Central memory CD4-positive, alpha-beta T cell (primary cell): ENCODE measurements at places on chromosomes 3 and 15.

- no peak for DNase-seq
Observed at GRCh38 chr3:59563966-59564365, 514.1 kb upstream of the CFAP20DC start.

DNA sequence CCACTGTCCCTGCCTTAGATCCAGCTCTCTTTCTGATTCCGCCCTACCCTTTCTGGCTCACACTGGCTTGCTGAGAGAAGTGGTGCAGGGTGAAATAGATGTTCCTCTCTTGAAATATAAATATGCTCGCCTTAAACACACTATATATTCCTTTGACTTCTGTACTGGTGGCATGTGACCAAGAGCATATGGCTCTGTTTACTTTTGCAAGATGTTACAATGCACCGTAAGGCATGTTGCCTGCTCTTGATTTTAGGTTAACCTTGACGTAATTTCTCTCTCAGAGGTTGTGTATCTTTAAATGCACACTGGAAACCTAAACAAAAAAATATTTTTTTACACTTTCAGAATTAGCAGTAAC, 749 bp downstream of the RSRC1 start:
- DNase-seq = no peak

DNA sequence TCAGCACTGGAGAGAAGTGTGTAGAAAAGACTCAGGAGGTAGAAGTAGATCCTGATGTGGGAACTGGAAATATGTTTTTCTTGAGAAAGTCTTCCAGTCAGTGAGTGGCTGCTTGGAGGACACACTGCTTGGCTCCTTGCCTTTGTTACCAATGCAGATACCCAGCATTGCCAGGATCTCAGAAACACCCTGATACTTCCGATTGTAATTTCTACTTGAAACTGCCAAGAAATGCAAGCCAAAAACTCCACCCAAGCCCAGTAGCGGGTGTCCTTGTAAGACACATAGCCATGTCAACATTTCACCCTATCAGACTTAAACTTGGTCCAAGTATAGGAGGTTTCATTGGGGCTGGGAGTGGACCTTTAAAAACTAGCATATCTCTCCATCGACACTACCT, 141.8 kb downstream of the ALDH1A2 start:
- DNase-seq = no peak

DNA sequence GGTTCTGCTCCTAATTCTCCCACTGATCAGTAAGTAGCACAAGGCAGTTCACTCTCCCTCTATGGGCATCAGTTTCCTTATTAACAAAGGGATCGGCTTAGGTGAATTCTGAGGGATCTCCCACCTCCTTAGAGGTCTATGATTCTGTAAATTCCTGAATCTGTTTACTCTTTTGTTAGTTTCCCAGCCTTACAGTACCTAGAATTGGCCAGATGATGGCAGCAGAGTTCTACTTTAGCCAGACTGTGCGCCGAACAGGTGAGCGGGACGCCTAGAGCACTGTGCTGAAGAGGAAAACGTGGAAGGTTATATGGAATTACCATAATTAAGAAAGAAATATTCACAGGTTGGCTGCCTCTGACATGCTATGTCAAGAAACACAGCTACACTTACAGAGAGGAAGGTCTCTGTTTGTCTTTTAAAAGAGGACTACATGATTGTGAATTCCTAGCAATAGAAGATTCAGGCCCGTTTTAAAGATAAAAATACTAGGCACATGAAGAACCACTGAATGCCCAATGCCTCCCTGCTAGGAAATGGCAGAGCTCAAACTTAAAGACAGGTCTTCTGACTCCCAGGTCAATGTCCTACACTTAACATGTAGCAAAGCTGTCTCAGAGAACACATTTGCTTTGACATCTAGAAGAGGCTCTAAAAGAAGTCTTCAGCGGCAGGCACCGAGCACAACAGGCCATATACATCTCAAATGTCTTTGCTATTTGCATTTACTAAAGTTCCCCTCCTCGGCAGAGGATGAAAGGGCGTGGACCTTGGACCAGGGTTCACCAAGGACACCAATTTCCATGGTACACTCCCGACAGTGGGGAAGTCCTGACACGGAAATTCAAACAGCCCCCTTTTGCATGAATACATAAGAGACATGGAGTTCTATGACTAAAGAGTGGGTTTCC, 259.9 kb downstream of the FGF12 start:
- peak; percentile 25 for DNase-seq

DNA sequence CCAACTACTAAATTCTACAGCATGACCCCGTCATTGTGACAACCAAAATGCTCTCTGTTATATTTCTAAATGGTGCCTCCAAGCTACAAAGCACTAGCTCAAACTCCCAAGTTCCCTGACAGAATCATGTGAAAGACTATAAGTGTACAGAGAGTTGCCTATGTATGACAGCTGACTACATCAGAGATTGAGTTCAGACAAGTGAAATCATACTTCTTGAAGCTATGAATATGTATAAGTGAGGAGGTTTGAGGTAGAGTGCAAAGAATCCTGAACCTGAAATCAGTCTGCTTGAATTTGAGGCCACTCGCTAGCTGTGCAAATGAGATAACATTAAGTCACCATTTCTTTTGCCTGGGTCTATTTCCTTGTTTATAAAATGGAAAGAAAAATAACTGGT, 63.9 kb upstream of the TP63 start:
- no peak for DNase-seq

DNA sequence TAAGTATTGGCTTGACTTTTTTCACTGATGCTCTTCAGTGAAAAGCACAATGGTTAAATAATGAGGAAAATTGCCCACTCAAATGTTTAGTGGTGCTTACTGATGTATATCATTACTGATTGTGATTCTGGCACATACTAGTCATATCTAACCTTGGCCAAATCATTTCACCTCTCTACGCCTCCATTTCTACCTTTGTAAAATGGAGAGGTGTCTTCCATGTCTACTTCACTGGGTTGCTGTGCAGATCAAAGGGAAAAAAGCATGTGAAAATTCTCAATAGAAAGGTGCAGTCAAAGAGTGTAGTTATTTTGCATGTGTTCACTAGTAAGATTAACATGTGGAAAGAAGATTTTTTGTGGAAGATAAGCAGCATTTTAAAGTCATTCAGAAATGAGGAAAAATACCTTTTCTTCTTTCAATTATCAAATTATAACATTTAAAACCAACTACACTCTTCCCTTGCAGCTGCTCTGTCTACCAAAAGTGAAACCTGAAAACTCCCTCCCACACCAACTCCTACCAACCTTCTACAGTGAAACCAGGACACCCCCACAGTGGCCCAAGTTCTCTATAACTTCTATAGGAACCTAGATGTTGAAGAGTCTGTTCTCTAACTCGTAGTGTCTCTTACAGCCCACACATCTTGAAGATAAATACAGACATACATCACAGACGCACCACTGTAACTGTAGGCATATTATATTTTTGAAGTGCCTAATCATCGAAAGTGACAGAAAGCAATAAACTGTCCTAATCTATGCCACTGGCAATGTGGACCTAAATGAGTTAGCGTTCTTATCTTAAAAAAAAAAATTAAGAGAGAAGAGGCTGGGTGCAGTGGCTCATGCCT, 1.4 kb downstream of the CD200R1 start:
- DNase-seq = peak; percentile 43

GRCh38 chr15:40102897-40103858, 5.5 kb downstream of the BMF start:
- no peak for DNase-seq

- DNase-seq = no peak
Observed at GRCh38 chr3:16148783-16149182, 25.7 kb upstream of the GALNT15 start.
